NCI-H1048 (cell line): ENCODE measurements at places on chromosomes 6 and 20.

GRCh38 chr6:89216411-89216810 is 747 bp downstream of the GABRR1 start:
- no peak for DNase-seq

DNA sequence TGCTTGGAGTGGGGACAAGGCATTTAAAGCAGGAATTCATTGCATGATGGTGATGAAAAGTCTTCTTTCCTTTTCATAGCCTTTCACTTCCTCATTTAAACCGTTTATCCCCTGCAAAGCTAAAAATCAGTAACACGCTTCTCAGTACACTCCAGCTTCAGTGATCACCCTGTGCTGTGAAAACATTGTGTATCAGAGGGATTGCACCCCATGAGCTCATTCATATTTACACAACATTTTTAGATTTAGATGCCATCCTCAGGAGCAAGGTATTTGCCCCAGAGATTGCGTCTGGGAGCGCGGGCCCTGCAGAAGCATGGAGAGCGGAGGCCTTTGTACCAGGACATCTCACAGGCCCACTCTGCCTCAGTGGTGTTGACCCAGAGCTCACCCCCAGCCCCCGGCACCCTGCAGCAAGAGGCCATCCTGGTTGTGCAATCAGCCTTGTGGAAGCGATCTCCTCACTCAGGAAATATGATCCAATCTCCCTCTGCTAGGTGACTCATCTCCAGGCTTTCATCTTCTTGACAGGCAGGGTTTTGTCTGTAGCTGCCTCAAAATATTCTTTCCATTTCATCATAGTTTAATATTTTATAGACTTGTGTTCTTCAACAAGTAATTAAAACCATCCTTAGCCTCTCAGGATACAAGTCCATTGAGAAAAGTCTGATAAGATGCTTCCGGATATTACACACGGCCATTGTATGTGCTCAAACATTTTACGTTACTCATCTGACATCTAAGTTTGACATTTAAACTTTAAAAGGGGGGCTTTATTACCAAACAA is 38.9 kb upstream of the THBS2 start:
- no peak for DNase-seq

- no peak for DNase-seq
Measured at GRCh38 chr6:64717281-64717680, 989.7 kb downstream of the EYS start.

GRCh38 chr6:47076422-47077344 is 34.6 kb upstream of the ADGRF1 start:
- peak; percentile 39 for DNase-seq

DNA sequence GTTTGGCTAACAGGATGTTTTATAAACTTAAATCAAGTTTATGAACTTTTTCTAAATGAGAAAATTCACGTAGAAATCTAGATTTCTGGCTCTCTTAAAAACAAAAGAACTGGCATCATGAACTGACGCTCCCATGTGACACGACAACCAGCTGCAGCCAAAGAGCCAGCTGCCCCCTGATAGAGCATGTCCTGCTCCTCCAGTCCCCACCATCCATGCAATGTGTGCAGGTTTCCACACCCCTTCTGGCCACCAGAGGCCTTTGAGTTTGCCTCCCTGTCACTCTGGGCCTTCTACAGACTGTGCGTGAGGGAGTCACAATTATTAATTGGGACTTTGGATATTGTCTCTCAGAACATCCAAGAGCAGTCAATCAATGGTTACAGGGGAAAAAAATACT is 1.6 kb upstream of the GPLD1 start:
- DNase-seq = no peak

DNA sequence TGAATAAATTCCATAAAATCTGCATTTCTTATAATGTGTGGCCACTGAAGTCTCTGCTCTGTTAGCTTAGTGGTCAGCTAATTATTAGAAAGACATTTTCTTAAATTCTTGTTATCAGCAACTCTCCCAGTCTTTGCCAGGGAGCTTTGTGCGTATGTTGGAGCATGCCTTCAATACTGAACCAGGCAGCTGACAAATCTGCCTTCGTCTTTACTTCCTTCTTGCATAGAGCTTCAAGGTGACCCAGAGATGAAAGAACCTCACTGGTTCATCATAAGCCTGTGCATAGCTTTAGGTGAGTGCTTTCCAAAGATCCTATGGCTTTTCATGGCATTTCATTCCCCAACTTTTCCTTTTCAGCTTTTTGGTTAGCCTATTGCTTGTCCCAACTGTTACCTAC is 43.0 kb upstream of the NELFCD start:
- DNase-seq = no peak

- no peak for DNase-seq
Measured at GRCh38 chr20:6122873-6123648, at the start of gene FERMT1. TSS of gene FERMT1 (minus strand) at chr20:6123030. CDS start at chr20:6119554, 3,476 bp downstream.

DNA sequence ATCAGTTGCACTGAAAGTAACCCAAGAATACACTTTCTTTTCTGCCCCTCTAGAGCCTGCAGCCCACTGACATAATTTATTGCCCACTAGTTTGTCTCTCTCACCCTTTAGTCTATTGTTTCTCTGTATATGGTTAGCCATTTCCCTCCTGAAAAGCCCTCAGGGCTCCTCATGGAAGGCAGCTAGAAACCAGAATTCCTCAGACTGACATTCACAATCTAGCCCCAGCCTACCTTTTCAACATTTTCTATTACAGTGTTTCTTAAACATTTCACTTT is 21.4 kb upstream of the PAQR8 start:
- DNase-seq = no peak

DNA sequence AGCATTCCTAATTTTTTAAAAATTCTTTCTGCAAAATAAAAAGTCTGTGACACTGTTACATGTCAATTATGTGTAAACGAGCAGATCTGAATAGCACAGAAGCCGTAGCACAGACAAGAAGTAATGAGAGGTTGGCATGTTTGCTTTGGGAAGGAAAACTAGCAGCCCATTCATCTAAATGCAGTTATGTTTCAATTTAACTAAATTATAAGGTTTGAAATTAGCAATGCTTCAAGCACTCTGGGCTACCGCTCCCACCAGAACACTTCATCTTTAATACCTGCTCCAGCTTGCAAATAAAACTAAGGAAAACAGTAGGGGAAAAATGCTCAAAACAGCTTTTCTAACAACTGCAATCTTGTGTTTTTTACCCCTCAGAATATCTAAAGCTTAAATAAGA is 73.9 kb downstream of the PTPRK start:
- DNase-seq = no peak

DNA sequence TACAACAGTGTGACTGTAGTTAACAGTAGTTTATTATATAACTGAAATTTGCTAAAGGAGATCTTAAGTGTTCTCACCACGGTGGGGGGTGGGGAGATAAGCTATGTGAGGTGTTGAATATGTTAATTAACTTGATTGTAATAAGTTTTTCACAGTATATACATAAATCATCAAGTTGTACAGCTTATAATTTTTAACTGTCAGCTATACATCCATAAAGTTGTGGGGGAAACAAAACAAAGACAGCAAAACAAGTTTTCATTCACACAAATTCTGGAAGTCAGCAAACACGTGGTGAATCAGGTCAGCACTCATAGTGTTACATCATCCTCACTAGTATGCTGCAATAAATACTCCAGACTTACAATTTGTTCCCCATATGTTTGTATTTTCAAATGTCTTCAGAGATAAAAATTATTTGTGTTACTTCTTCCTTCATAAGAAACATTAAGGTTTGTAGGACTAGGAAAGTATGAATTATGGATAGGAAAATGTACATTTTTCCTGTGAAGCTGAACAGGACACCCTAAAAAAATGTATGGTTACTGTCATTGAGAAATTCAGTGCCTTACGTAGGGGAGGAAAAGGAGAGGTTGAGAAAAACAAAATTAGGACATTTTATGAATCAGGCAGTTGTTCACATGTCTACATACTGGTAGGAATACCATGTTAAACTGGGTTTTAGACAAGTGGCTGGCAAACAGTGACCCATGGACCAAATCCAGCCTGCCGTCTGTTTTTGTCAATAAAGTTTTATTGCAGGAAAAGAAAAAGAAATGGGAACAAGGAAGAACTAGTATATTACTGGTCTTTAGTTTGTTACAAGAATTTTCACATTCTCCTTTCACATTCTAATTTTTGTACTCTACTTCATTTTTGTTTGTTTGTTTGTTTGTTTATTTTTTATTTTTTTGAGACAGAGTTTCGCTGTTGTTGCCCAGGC is 6.0 kb downstream of the SUMO4 start:
- DNase-seq = no peak

- DNase-seq = no peak
Measured at GRCh38 chr6:30820193-30820592, 64.1 kb upstream of the DDR1 start.

DNA sequence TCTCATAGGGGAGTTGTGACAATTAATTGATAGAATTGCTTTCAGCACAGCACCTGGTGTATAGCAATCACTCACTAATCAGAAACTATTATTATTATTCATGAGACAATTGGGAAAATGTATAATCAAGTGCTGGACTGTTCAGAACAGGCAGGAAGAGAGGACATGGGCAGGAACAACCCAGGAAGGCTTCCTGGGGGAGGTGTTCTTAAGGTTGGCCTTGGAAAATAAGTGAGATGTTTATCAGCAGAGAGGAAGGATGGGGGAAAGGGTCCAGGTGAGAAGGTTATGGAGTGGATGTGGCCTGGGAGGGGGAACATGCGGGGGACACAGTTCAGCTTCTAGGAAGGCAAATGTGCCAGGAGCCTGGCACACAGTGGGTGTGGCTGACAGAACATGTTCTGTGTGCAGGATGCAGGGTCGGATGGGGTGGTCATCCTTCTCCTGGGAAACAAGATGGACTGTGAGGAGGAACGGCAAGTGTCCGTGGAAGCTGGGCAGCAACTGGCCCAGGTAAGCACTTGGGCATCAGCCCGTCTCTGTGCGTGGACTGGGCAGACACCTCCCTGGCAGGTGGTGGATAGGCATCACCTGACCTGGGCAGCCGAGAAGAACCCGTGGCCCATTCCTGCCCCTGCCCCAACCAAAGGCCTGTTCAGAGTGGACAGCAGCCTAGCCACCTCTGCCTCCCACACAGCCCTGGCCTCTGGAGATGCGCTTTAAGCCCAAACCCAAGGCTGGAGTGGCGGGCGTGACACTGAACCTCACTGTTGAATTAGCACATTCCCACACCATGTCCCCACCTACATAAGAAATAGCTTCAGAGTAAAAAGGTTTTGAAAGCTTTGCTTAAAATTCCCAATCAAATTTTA is 30.9 kb downstream of the RAB44 start:
- no peak for DNase-seq

DNA sequence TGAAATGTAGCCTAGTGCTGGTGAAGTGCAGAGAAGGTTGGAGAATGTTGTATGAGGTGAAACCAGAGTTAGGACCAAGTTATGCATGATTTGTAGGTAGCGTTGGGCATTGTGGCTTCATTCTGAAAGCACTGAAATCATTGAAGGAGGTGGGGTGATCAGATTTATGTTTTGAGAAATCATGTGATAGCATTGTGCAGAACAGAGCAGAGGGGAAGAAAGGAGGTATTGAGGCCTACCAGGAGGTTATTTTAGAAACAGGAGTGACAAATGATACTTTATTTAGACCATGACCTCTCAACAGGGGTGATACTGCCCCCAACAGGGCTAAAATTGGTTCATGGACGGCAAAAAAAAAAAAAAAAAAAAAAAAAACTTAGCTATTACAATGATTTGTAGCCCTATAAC is 15.6 kb upstream of the HMGN3 start:
- DNase-seq = no peak

DNA sequence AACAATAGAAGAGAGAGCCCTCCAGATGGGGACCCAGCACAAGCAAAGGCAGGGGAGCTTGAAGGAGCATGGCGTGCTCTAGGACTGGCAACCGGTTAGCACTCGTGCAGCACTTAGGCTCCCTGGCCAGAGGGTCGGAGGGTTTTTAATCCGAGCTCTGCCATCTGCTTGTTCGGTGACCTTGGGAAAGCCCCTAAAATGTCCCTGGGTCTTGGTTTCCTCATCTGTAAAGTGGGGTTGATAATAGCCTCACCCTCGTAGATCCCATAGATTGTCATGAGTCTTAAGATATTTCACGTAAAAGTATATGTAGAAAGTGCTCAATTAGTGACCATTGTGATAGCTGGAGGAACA is 16.6 kb upstream of the HCK start:
- no peak for DNase-seq

- DNase-seq = no peak
Measured at GRCh38 chr6:139295901-139296300, 4.1 kb upstream of the TXLNB start.

GRCh38 chr20:41599699-41600104 is 18.5 kb downstream of the CHD6 start:
- no peak for DNase-seq

DNA sequence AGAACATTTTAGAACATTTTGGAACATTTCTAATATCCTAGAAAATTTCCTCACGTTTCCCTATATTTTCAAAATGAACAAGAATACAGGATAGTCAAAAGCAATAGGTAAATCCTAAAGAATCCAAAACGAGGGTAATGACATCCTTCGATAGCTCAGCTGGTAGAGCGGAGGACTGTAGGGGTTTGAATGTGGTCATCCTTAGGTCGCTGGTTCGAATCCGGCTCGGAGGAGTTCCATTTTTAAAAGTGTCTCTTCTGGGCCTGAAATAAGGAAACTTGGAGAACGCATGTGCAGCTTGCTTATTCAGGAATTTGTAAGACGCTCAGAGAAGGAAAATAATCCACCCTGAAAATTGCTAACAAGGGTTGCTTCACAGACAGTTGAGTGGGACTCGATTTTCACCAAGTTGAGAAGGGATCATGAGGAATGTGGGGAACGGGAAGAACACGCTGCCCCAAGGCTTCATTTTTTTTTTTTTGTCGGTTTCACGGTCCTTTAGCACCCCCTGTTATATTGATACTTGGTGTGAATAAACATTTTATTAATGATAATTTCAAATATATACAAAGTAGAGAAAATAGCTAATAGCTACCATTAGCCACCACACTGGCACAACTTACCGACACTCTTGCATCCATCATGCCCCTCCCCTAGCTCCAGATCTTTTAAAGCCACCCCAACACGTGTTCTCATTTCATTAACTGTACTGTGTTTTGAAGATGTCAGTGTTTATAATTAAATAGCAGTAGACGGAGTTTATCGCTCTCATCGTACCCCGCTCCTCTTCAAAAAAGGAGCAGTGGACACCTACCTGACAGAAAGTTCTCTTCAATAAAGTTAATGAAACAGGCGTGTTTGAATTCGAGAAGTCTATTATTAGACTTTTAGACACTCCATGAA is 1.8 kb upstream of the ABT1 start:
- DNase-seq = no peak

- no peak for DNase-seq
Measured at GRCh38 chr20:57965441-57965840, 255.6 kb upstream of the PMEPA1 start.

DNA sequence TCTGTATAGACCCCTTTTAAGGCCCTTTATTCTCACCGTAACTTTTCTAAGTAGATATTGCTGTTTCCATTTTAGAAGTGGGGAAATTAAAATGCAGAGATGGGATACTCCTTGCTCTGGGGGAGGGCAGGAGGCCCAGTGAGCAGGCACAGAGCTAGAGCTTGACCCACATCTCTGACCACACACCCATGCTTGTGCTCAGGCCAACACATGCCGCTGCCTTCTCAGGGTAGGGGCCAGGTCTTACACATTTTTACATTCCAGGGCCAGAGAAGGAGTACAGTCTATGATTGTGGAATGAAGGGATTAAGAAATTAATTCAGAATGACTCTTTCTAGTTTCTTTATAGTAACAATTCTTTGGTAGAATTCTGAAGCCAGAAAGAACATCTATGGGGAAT is 104.8 kb downstream of the SOBP start:
- no peak for DNase-seq

GRCh38 chr6:45991189-45991588 is 24.5 kb downstream of the CLIC5 start:
- DNase-seq = no peak

- DNase-seq = no peak
Measured at GRCh38 chr6:8149350-8149749, 47.0 kb upstream of the EEF1E1 start.
